ENCODE measurements at places on chromosomes 7 and 10.

GRCh38 chr7:80334908-80335307, 177.0 kb downstream of the GNAT3 start:
- no peak for DNase-seq

- no peak for DNase-seq
These were observed 251.2 kb downstream of the POU6F2 start for GRCh38 chr7:39228946-39229345.

DNA sequence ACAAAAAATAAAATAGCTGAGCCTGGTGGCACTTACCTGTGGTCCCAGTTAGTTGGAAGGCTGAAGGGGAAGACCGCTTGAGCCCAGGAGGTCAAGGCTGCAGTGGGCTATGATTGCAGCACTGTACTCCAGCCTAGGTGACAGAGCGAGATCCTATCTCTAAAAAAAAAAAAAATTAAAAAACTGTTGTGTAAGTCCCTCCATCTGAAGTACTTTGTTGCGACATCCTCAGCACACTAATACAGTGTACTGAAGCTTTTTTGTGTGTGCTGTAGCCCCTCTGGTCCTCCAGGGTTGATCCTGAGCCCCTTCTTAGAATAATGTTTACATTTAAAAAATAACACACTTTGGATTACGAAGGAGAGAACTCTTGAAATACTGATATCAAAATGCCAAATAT, 71.3 kb downstream of the PFKFB3 start:
- DNase-seq: no peak

DNA sequence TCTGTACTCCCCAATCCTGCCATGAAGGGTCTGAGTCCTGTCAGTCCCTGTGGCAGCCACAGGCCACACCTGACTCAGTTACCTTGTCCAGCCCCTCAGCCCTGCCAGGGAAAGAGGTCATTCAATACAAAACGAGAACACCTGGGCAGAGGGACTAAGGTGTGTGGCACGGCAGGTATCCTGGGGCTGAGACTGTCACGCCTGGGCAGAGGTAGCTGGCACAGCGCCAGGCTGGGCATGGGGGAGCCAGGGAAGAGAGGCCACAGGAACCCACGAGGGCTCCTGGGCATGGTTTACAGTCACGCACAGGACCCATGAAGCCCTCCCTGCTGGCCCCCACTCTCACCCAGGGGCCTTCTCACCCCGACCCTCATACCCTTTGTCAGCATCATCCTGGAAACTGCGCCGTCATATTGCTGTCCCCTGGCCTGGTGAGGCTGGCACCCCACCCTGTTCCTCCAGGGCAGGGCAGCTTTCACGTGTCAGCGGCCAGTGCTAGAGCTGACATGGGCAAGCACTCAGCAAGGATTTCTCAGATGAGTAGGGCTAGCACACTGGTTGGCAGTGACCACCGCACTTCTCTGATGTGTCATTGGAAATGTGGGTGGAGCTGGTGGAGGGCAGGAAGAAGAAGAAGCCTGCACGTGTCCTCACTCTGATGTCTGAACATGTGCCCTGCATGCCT, 42.7 kb downstream of the LRRC18 start:
- no peak for DNase-seq

GRCh38 chr7:8343556-8343955, 81.6 kb upstream of the ICA1 start:
- no peak for DNase-seq

DNA sequence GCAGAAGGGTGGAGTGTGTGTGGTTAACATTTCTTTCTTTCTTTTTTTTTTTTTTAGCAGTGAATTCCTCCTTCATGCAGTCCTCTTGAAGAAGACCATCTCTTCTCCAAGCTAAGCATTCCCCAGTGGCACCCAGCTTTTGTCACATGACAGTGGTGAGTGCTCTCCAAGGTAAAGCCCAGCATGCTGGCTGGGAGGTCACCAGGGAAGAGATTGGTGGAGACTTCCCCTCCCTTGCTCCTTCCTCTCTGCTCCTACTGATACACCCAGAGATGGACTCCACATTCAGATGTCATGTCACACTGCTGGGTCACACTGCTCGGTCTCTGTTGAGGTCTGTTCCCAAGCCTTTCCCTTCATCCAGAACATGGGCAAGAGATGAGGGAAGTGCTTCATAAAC, 55.3 kb downstream of the FRMPD2 start:
- DNase-seq: no peak

- no peak for DNase-seq
These were observed 44.9 kb downstream of the IL6 start for GRCh38 chr7:22771872-22772228.

GRCh38 chr7:106063692-106064091, 48.4 kb downstream of the SYPL1 start:
- no peak for DNase-seq

DNA sequence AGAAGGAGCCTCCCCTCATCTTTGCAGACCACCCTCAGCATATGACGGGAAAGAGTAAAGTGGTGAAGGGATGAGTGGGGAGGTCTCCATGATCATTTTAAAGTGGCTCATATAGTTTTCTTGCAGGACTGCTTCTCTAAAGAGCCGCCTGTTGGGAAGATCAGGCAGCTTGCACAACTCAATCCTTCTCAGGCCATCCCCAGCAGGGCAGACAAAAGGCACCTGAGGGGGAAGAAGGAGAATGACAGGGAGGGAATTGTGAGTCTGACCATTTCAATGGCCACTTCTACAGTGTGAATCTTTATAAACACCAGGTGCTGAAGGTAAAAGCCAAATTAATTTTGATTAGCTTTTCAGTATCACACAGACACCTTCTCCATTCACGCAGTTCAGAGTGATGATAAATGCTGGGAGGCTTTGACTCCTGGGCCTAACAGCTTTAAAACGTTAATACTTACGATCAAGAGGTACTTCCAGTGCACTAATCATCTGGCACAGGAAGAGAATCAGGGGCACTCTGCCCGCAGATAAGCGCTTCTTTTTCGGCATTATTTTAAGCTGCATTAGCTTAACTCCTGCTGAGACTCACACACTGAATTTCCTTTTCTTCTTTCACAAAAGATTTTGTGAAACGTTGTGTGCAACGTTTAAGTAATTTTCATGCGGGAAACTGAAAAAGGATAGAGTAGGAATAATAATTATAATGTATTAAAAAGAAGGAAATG, 109.5 kb upstream of the LAMB4 start:
- no peak for DNase-seq

GRCh38 chr7:98628418-98628817, 11.3 kb downstream of the NPTX2 start:
- no peak for DNase-seq

DNA sequence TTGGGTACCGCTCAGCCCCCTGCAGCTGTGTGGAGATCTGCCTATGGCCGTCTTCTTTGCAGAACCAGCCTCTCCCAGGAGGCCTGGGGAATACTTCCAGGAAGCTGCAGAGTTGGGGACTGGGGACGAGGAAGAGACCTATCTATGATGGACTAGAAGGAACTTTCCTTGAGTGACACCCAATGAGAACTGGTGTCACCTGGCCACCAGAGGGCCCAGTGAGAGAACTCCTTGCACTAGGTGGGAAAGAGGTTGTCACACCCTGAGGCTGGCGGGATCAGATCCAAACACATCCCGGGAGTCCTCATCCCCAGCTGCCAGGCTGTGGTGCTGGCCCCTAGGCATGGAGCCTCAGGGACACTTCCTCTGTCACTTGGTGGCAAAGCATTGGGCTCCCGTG, 4.9 kb upstream of the GRID2IP start:
- no peak for DNase-seq

- no peak for DNase-seq
These were observed 329.6 kb upstream of the NPVF start for GRCh38 chr7:25557930-25558329.

GRCh38 chr7:2701832-2702593, 14.0 kb downstream of the AMZ1 start:
- no peak for DNase-seq

GRCh38 chr10:3685384-3685783, 99.6 kb downstream of the KLF6 start:
- DNase-seq: no peak

GRCh38 chr7:129986600-129986999, 33.8 kb upstream of the UBE2H start:
- DNase-seq: no peak

DNA sequence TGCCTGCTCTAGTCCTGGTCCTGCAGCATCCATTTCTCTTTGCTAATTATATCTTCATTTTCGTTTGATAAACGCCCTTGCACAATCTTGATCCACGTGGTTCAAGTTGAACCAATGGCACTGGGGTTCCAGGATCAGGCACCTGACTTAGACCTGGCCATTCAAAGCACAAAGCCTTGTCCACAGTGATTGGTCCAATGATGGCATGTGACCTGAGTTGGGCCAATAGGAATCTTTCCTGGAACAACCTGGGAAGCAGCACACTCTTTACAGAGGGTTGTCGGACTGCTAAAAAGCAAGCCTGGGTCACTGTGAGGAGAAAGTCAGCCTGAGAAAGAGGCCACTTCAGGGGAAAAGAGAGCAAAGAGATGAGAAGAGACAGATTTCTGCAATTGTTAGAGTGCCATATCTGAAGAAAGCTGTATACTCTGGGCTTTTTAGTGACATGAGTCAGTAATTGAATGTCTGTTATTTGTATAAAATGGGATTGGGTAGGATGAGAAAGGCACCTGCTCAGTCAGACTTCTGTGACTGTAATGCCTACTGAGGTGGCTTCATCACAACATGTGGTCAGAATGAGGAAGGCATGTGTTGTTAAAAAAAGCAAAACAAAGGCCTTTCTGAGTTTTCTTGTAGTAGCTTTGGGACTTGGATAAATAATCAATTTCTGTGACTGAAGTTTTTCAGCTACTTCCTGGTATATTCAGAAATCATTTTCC, 4.4 kb upstream of the STEAP4 start:
- no peak for DNase-seq

DNA sequence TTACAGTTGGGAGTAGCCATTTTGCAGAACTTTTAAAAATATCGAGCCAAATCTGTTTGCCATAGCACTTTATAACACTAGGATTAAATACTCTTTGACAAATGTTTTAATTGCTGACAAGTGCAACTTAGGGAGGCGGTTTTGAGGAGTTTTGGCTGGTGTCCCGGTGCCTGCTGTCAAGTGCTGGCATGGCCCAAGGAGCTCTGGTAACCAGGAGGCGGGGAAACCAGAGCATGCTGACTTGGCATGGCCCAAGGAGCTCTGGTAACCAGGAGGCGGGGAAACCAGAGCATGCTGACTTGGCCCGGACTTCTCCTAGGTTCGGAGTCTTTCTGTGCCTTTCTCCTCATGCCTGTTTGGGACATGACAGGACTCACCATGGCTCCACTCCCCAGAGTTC, 30.8 kb upstream of the ZNF32 start:
- DNase-seq: no peak

GRCh38 chr10:44937196-44938005, 22.2 kb upstream of the RASSF4 start:
- no peak for DNase-seq

GRCh38 chr10:126599949-126600682, 70.4 kb downstream of the C10orf90 start:
- no peak for DNase-seq

GRCh38 chr10:64011912-64012714, 490.9 kb downstream of the REEP3 start:
- DNase-seq: no peak

DNA sequence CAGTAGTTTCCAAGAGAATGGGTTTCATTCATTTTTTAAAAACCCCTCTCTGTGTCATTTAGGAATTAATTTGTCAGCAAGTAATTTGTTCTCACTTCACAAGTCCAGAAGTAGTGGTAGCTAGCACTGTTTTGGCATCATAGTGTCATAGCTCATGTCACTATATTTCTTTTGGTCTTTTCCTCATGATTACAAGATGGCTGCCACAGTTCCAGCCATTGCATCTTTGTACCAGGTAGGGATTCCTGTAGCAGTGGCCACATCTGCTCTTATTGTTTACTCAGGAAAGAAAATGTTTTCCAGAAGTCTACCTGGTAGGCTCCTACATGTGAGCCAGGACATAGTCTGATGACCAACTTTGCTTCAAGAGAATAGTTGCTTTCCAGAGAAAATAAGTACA, 16.2 kb downstream of the GALNT17 start:
- DNase-seq: no peak

GRCh38 chr7:47601119-47601880, 19.4 kb upstream of the TNS3 start:
- DNase-seq: no peak

DNA sequence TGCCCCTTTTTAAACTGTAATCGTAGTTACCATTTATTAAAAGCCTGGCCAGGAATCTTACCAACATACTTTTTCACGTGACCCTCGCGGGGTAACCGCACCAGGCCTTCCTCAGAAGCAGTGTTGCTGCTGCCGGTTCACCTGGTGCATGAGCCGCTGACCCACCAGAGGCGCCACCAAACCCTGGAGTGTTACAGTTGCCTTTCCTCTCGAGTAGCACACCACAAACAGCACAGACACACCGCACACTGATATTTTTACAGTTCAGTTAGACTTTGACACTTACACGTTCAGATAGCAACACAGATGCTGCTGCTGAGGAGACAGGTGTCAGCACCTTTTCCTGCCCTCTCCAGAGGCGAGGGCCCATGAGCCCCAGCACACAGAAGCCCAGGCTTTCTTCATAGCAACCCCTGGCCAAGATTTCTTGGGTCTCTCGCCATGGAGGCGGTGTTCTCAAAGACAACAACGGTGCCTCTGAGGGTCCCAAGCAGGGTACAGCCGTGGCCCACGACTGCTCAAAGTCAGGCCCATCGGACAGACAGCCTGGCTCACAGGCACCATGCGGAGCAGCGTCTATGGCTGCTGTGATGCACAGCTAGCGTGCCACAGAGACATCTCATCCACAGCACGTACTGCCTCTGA, 123.1 kb downstream of the DIP2C start:
- DNase-seq: no peak

- DNase-seq: no peak
These were observed 440.1 kb downstream of the KCNMA1 start for GRCh38 chr10:77197544-77197943.

- no peak for DNase-seq
These were observed 7.4 kb downstream of the HK1 start for GRCh38 chr10:69285699-69286098.

- DNase-seq: no peak
These were observed 622.9 kb upstream of the MBL2 start for GRCh38 chr10:53395449-53395848.

- no peak for DNase-seq
These were observed 283.0 kb downstream of the USP6NL start for GRCh38 chr10:11328264-11329061.

DNA sequence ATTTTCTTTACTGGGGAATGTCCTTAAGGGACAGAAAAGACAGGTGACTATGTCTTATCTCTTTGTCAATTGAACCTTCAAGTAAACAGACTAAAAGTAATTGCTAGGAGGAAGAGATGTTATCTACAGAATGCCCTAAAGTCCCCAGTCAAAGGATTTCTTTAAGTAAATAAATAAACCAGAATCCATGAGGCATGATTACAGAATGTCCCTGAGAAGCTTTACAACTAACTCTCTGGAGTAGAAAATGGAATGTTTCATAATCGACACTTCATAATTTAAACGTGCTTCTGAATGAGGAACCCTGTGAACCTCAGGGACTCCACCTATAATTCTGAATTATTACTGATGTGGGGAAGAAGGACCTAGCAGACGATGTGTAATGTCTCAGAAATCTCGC, 187.9 kb upstream of the IMMP2L start:
- DNase-seq: no peak

Data from stimulated activated CD8-positive, alpha-beta memory T cell treated with anti-CD3 and anti-CD28 coated beads, Interleukin-7, amount 100 ng/mL, for 1 hour (primary cell).